NCI-H1105 (cell line): ENCODE measurements at places on chromosomes 2 and 18.

DNA sequence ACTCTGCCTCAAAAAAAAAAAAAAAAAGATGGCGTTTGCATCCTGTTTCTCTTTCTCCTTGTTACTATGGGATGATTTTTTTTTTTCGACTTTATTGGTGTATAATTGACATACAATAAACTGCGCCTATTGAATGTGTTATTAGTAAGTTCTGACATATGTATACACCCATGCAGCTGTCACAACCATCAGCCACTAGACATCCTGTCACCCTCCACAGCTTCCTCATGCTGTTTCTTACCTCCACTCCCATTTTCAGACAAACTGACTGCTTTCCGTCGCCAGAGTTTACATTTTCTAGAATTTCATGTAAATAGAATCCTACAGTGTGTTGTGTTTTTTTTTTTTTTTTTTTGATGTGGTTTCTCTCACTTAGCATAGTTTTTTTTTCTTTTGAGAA, 27.9 kb downstream of the RRM2 start:
- DNase-seq: no peak

DNA sequence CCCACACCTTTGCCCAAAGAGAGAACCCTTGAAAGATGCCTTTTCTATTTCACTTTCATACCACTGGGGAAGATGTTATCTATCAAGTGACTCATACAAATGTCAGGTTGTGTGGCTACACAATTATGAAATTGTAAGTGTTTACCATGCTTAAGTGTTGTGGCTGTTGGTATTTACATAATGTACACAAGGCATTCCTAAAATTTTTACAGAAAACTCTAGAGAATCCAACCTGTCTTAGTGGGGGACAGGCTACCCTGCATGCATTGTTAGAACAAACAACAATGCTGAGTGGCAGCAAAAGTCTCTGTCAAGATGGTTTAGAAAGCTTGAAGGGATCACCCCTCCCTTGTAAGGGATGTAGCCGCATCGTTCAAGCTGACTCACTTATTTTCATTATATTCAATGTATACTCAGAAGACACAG, 5.5 kb upstream of the MGAT4A start:
- DNase-seq: no peak

- no peak for DNase-seq
These were observed 471.5 kb downstream of the PIK3C3 start for GRCh38 chr18:42426496-42427015.

DNA sequence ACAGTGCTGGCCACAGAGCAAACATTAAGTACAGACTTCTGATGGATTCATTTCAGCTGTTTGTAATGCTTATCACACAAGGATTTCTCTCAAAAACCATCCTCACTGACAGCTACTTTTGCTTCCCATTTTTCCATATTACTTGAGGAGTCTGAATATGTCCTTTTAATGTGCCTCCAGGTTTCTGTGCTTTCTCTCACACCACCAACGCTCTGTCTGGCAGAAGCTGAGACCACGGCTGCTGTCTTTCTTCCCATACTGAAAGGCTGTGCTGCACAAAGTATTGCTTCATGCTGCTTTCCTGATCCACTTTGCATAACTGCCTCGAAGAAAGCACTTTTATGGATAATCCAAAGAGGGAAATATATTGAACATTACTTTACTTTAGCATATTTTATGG, 312.1 kb upstream of the ZEB2 start:
- DNase-seq: no peak

- DNase-seq: no peak
These were observed 2.5 kb downstream of the SPEG start for GRCh38 chr2:219437141-219437540.
